Calu3 (cell line): ENCODE measurements at places on chromosomes 12 and 14. TPM values are rescaled to one million over a fixed set of nuclear protein-coding genes. Genes with fewer than 3 reads are reported as not detected.

Gene CMA1
- not detected in 2 replicates for total RNA-seq

Gene TRIM9
- total RNA-seq: 1.6 TPM in 2 replicates

Gene KRT79
- 0.24 TPM in 1 of 2 replicates, not detected in the other for total RNA-seq

GRCh38 chr14:32121536-32121935 lies 44.4 kb downstream of the ARHGAP5 start:
- DNase-seq: no peak
